ENCODE measurements at places on chromosomes 3 and 15.

- DNase-seq: no peak
Observed at GRCh38 chr3:73452729-73453128, 172.0 kb downstream of the PDZRN3 start.

GRCh38 chr3:118550122-118550521 is 484.5 kb downstream of the IGSF11 start:
- no peak for DNase-seq

DNA sequence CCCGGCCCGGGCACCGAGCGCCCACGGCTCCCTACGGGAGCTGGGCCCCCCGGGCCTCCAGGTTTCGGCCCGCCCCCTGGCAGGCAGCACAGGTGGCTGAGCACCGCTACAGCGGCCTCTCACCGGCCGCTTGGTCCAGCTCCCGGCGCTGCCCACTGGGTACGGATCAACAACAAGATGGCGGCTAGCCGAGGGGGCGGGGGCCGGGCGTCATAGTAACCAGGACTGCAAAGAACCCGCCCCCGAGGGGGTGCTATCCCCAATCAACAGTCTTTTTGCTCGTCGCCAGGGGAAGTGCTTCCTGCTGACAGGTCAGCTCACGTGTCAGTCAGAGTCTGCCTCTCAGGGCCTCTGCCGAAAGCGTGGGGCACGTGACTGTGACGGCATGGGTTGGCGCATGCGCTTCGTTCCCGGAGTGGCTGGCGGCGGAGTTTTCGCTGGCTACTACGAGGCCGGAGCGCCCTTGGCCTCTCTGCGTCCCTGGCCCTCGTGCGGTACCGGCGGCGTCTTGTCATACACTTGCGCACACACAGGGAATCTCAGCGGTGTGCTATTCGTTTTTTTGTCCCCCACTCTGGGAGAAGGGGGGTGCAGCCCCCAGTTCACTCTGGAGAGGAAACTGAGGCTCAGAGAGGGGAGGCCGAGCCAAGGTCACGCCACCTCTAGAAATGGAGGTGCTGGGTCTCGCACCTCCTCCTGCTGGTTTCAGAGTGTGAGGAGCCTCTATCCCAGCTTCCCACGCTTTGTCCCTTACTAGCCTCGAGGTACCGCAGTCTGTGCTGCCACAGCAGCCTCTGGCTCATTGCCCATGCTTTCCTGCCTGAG is at the start of gene IP6K1:
Gene IP6K1, minus strand, starts transcription at position 186 of the 825 bp plus-strand sequence. CDS start 38,502 bp downstream, outside the sequence.
- peak; percentile 100 for DNase-seq

- DNase-seq: no peak
Observed at GRCh38 chr3:36774052-36774451, 9.7 kb upstream of the DCLK3 start.

DNA sequence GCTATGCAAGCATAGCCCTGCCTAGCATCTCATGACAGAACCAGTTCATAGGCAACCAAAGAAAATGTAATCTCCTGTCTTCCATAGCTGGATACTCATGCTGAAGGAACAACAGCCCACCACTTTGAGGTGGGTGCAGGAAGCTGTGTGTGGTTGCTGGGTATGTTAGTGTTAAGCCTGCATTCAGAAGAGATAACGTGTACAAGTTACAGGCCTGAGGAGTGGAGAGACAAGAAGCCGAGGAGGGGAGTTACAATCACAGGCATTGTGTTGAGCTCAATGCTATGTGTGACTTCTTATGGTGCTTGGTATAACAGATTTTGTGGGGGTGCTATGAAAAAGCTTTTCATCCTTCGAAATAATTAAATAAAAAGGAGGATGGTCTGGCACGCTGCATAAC is 42.8 kb upstream of the SECISBP2L start:
- no peak for DNase-seq

DNA sequence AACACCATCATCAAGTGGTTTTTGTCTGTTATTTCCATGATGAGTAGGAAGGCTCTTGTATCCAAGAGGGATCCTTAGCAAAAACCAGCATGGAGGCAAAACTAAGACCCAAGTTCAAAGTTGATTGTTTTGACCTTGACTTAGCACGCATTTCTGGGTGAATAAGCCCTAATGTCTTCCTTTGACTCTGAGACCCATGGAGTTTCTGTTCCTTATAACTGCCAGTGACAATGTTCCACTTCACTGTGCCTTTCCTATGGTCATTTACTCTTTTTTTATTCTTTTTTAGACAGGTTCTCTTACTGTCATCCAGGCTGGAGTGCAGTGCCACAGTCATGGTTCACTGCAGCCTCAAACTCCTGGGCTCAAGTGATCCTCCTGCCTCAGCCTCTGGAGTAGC is 118.2 kb upstream of the MRPL3 start:
- no peak for DNase-seq

DNA sequence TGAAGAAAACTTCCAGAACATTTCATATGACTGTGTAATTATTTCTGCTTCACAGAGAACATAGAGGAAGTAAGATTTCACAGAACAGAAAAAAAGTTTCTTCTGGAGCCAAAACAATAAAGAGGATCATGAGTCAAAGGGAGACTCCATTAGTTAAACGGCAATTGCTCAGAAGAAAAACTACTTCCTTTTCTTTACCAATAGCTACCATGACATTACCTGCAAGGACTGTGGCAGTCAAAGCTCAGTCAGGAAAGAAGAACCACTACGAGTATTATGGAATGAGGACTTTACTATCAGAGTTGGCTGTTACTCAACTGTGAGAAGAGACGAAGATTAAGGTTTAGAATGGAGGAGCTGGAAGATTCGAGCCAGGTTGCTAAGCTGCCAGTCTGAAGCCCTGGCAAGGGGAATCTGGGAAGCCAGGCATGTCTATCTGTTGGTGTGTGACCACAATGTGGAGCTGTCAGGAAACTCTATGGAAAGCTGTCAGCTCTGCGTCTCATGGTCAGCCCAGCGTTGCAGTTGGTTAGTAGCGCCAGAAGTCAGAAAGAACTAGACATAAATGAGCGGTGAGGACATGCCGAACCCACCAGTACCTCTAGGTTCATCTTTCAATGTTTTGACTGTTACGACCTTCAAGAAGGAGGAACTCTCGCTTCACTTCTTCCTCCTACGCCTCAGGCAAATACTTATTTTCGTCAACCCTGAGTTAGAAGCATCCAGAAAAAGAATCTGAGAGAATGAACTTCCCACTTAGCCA is 604.3 kb downstream of the FGF12 start:
- DNase-seq: no peak

DNA sequence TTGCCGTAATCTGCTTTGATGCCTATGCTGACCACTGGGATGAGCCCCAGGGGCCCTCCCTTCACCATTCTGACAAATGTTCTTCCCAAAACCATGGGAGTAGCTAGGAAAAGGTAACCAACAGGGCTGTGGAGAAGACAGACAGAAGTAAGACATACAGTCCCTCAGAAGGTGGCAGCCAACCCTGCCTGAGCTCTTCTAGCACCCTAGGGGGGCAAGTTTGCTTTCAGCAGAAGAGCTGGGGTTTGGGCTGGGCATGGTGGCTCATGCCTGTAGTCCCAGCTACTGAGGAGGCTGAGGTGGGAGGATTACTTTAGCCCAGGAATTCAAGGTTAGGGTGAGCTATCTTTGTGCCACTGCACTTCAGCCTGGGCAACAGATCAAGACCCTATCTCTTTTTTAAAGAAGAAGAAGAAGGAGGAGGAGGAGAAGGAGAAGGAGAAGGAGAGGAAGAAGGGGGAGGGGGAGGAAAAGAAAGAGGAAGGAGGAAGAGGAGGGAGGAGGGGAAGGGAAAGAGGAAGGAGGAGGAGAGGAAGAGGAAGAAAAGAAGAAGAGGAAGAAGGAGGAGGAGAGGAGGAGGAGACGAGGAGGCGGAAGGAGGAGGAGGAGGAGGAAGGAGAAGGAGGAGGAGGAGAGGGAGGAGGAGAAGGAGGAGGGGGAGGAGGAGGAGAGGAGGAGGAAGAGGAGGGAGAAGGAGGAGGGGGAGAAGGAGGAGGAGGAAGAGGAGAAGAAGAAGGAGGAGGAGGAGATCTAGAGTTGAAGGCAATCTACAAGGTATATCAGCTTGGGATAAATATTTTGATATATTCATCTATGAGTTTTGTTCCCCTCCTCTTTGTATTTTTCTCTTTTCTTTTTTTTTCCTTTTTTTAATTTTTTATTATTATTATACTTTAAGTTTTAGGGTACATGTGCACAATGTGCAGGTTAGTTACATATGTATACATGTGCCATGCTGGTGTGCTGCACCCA is 44.9 kb upstream of the ABHD2 start:
- DNase-seq: no peak

DNA sequence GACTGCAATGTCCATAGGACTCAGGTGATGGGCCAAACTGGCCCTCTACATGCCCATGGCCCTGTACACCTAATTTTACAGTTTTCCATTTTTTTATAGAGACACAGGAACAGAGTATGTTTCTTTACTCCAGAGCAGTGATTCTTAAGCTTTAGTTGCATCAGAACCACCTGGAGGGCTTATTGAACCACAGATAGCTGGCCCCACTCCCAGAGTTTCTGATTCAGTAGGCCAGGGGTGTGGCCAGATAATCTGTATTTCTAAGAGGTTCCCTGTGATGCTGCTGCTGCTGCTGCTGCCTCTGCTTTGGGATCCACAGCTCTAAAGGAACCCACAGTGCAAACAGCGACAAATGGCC is 5.1 kb downstream of the RBP1 start:
- peak; percentile 22 for DNase-seq

- no peak for DNase-seq
Observed at GRCh38 chr15:67719330-67719959, 105.9 kb upstream of the SKOR1 start.

- peak; percentile 46 for DNase-seq
Observed at GRCh38 chr3:131110087-131110486, 83.4 kb downstream of the NEK11 start.

GRCh38 chr15:90060797-90061196 is 41.5 kb downstream of the IDH2 start:
- DNase-seq: no peak

DNA sequence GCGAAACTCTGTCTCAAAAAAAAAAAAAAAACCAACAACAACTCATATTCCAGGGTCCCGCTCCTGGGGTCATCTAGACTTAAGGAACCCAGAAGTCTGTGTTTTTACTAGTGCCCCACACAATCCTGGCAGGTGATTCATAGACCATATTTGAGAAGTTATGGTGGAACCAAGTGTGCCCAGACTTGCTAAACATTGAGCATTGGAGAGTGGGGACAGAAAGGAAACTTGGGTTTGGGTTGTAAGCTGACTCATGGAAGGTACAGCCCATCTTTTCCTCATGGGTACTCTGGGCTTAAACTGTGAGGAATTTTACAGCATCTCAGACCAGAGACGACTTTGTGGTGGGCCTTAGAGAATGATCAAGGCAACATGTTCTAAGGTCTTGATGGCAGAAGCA is 18.3 kb upstream of the IGF2BP2 start:
- DNase-seq: no peak

DNA sequence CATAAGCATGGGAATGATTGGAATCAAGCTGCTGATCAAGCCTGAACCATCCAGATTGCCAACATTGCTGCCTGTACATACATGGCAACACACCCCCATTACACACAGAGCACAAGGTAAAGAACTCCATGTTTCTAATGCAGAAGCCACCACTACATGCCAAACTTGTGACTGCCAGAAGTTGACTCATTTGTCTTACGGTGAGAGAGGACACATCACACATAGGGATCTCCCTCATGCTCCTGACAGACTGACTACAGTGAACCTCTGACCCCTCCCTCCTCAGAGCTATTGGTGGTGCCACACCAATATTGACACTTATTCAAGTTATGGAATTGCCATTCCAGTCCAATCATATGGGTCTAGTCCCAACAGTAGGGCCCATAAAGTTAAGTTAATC is 42.3 kb downstream of the EFHB start:
- no peak for DNase-seq

DNA sequence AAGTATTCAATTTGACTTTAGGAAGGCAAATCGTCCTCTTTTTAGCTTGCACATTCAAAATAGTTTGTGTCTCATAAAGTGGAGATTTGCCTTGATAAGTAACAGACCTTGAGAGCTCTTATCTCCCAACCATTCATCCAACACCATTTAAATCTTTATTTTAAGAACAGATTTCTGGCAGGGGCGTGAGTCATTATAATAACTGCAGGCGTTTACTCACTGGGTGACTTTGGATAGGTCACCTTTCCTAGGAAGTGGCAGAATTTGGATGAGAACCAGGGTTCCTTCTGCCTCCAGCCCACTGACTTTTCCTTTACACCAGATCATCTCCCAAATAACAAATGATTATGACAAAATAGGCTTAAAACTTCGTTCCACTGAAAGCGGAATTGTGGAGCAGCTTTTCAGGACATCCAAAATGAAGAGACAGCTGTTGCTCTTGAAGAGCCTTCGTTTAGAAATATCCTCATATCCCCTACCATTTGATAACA is 5.0 kb downstream of the LMCD1 start:
- DNase-seq: no peak

GRCh38 chr3:134937256-134938028 is 142.4 kb downstream of the EPHB1 start:
- no peak for DNase-seq

DNA sequence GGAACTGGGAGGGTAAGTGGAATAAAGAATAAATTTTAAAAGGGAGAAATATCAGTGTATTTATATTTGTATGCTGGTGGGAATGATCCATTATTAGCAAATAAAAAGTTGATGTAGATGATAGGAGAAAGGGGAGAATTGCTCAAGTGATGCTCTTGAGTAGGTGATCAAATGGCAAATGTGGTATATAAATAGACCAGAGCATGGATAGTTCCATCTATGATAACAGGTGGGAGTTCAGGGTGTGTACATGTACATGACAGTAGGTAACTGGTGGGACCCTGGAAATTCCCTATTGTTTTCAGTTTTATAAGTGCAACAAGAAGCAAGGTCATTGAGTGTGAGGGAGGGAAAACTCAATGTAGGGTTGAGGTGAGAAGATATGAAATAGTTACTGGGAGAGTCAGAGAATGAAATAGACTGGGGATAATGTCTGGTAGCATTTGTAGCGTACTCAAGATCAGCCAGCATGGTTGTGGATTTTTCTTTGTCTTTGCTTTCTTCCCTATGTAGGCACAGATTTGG is 31.3 kb upstream of the EBLN2 start:
- no peak for DNase-seq

DNA sequence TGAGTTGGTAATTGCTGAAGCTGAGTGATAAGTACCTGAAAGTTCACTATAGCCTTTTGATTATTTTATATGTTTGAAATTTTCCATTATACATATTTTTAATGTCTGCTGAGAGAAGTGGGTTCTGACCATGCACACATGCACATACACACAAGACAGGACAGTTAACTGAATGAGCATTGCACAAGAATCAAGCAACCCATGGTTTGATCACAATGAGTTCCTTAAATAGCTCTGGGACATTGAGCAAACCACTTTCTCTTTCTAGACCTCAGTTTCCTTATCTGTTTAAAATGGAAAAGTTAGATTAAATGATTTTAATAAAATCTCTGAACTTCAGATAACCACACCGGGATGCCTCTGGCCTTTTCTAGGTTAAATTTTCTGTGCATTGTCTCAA is 26.7 kb downstream of the SNTN start:
- DNase-seq: no peak

DNA sequence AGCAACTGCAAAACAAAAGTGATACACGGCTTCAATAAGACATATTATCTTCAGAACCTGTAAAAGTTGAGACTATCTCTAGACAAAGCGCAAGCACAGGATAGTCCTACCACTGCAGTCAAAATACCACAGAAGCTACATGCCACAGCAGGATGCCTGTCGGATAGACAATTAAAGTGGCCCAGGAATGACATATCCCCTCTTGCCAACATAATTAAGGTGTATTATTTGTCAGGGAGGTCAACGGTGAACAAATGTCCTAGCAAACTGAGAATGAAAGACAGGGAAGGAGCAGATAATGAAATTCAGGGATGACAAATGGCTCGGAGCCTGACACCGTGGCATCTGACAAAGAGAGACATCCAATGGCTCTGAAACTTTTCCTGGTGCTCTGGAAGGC is 185.7 kb downstream of the MECOM start:
- DNase-seq: no peak

Measured in HTR-8/SVneo (cell line).